ENCODE measurements at places on chromosomes 11 and 22.
A peak's percentile ranks its signal among the peaks of the same experiment; 100 is the strongest.

- no peak for DNase-seq
Measured at GRCh38 chr22:19765477-19766239, 5.1 kb downstream of the TBX1 start.

DNA sequence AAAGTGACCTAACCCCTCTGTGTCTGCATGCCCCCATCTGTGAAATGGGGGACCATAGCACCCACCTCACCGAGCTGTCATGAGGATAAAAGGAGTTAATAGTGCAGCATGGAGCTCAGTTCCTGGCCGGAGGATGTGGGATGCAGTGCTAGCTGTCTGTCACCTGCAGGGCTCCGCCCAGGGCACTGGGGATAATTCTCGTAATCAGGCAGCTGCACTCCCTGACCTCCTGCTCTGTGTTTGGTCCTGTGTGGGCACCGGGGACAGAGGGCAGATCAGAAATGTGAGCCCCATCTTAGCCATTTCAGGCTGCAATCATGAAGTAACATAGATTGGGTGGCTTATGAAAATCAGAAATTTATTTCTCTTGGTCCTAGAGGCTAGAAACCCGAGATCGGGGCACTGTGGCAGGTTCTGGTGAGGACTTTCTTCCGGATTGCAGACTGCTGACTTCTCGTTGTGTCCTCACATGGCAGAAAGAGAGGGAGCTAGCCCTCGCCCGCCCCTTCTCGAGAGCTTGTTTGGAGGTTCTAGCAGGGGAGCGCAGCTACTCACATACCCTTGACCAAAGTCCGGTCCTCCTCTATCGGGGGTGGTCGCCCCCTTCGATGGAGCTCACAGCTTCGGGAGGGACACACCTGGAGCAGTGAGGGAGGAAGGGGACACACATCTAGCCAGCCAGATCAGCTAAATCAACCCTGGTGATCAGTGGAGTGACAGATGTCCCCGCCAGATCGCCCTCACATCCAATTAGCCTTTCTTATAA lies 3.2 kb downstream of the KCTD17 start:
- no peak for DNase-seq

GRCh38 chr11:83392556-83392955 lies 106.4 kb upstream of the CCDC90B start:
- DNase-seq: no peak

DNA sequence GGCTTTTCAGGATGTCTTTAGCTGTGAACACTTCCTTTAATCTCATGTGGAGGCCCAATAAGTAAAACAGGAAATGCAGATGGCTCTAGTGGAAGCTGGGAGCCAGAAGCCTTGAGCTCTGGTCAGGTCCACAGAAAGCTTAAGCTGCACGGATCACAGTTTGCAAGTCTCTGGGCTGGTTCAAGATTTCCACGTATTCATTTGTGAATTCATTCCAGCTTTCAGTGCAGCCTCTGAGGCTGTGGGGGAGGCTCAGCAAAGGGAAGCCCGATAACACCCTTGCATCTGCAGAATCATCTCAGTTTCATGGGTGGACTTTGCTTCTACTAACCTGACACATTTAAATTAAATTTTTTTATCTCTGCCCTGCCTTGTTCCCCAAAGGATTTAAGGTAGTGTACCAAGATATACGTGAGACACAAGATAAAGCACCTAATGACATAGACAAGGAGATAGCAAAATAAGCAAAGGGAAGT lies 65.6 kb downstream of the ISX start:
- DNase-seq: no peak

- DNase-seq: no peak
Measured at GRCh38 chr11:131591051-131591461, 220.6 kb downstream of the NTM start.

DNA sequence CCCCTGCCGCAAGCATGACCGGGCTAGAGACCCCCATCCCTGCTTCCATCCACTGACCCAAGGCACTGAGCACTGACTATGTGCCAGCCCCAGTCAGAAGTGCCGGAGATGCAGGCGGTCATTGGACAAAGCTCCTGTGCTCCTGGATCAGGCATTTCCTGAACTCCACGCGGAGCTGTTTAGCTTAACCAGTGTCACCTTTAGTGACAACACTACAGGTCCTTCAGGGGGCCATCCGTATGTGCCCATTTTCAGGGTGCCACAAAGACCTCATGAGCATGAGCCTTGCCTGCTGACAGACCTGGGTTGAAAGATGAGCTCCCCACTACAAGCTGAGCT lies 63.0 kb upstream of the FGF3 start:
- no peak for DNase-seq

DNA sequence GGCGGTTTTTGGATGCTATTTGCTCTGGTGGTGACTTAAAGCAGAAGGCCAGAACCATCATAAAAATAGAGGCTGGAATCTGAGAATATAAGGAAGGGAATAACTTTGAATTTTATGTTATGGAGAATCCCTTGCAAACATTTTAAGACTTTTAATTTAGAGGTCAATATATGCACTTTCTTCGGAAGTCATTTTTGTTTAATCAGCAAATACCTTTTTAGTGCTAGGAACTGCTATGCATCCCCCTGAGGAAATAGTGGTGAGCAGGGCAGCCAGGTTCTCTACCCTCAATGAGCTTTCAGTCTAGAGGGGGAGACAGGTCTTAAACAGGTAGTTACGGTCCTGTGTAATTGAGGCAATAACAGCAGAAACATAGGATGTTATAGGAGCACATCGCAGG lies 266.5 kb upstream of the MPPED2 start:
- no peak for DNase-seq

DNA sequence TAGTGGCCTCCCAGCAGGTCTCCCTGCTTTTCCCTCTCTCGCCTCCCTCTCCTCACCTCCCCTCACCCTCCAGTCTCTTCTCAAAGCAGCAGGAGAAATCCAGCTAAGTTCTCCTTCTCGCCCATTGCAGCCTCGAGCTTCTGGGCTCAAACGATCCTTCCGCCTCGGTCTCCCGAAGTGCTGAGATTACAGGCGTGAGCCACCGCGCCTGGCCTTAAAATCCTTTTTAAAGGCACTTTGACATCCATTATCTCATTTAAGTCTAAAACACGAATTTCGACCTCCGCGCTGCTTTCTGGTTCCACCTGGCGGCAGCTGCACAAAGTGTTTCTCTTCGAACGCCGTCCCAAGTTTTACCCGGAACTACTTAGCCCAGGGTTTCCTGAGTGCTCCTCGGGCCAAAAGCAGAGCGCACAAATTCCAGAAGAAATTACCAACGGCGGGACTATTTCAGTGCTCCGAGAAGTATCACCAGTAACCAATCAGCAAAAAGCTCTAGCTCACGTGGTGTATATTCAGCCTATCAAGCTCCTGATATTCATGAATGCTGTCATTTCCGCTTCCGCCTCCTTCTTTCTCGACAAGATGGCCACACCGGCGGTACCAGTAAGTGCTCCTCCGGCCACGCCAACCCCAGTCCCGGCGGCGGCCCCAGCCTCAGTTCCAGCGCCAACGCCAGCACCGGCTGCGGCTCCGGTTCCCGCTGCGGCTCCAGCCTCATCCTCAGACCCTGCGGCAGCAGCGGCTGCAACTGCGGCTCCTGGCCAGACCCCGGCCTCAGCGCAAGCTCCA lies at the start of gene EIF3F:
Gene EIF3F, plus strand, starts transcription at position 570 of the 792 bp plus-strand sequence. Its CDS starts 16 bp downstream, at position 586.
- DNase-seq: peak; percentile 79

DNA sequence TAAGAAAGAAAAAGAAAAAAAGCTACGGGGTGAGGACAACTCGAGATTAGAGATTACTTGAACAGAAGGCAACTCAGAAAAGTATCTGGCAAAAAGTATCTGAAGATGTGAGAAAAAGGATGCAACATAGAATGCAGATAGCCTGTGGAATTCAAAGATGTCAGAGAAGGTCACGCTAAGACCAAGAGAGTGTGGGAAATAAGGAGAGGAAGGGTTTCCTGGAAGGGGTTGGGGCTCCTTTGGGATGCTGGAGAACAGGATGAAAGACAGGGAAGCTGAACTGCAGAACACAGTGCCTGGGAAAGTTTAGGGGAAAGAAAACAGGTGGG lies 1.2 kb downstream of the GUCY1A2 start:
- DNase-seq: no peak

DNA sequence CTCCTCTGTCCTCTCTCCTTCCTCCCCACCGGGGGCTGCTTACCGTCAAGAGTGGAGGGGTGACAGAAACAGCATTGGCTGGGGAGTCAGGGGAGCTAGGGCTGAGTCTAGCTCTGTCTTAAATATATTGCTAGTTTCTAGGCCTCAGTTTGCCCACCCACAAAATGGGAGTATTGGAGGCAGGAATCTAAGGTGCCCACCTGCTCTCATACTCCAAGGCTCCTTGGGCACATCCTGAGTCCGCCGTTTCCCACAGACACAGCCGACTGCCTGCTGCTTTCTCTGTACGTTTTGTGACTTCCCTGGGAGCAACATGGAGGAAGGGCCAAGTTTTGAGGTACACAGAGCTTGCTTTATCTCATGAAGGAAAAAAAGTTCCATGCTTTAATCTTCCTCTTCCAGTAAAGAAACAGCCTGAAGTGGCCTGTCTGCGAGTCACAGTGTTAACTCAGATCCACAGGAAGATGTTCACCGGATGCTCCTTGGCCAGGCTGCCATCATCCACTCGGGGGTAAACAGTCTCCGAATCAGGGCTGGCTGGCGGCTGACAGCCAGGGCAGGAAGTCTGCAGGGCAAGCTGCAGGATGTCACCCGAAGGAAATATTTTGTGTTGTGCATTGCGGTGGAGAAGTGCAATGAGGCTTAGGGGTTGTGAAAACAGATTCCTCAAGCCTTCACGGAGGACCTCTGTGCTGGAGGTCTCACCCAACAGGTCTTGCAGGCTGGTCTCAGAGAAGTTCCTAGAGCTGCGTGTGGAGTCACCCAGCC lies 11.0 kb upstream of the CERK start:
- no peak for DNase-seq

DNA sequence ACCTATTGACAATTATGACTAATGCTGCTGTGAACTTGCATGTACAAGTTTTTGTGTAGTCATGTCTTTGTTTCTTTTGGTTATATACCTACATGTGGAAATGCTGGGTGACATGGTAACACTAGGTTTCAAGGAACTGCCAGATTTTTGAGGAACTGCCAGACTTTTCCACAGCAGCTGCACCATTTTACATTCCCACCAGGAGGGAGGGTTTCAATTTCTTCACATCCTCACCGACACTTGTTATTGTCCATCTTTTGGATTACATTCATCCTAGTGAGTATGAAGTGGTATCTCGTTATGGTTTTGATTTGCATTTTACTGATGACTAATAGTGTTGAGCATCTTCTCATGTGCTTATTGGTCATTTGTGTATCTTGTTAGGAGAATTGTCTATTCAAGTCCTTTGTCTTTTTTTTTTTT lies 13.3 kb downstream of the CLDN5 start:
- DNase-seq: no peak

GRCh38 chr11:69684651-69685050 lies 9.5 kb upstream of the LTO1 start:
- DNase-seq: no peak

- DNase-seq: no peak
Measured at GRCh38 chr22:42300259-42301076, 30.0 kb upstream of the TCF20 start.

GRCh38 chr11:62400760-62401159 lies 18.1 kb upstream of the SCGB1A1 start:
- DNase-seq: no peak

DNA sequence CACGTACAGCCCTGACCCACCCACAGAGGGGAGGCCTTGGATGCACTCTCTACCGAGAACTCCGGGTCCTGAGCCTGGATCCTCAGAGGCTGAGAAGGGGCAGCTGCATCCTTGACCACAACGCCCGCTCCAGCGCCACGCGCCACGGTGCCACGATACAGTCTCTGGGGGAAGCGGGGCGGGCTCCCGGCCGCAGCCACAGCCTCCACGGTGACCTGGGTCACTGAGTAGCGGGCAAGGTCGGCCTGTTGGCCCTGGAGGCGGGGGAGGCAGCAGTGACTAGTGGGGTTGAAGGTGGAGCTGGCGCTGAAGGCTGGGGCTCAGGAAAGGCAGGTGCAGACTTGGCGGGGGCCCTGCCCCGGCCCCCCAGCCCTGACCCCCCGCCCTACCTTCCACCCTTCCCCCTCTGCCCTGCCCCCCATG lies 3.9 kb upstream of the IRF7 start:
- DNase-seq: no peak

DNA sequence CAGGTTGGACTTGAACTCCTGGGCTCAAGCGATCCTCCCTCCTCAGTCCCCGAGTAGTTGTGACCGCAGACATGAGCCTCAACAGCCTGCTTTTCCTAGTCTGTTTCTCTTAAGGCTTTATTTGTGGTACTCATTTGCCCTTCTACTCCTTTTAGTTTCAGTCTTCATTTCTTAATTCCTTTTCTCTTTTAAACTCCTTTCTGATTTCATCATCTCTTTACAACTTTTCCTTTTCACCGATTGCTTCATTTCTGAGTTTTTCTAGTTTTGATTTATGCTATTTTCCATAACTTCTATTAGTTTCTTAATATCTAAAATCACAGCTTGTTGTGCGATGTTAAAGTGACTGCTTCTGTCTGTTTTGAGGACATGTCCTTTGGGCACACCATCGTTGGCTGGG lies 17.3 kb upstream of the MRGPRF start:
- no peak for DNase-seq

DNA sequence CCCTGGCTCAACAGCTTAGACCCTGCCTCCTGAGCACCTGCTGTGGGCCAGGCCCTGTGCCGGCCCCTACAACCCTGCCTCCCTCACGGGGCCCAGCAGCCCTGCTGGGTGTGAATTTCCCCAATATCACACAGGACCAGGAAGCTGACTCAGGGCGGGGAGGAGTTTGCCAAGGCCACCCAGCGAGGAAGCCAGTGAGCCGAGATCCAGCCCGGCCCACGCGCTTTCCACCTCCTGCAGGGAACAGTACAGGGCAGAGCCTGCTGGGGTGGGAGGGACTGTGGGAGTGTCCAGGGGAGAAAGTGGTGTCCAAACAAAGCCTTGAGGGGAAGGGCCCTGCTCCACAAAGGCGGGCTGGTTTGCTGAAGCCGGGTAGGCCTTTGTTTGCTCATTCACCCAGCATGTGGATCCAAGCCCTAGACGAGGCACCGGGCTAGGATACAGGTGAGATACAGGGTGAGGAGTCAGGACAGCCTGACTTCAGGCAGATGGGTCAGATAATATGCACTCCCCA lies 26.8 kb downstream of the RPL3 start:
- peak; percentile 65 for DNase-seq

DNA sequence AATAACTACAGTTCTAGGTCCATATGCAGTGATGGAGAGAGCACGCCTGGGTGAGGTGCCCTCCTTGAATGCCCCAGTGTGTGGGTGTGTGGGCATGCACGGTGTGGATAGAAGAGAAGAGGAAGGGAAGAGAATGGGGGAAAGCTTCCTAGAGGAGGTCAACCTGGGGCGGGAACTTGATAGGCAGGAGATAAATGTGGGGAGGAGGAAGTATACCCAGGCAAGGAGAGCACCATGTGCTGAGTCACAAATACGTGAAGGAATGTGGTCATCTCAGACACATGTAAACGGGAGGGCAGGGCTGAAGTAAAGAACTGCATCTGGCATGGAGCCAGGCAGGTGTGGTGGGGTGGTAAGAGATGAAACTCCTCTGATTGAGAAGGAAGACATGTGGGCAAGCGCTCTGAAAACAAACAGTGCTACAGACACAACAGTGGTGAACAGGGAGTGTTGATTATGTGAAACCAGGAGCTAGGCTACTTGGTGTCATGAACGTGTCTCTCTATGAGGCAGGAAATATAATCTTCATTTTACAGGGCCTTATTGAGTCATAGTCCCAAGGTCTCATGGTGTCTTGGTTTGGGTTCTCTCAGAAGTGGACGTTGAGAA lies 61.5 kb upstream of the EED start:
- no peak for DNase-seq

- DNase-seq: no peak
Measured at GRCh38 chr11:3106736-3107524, 49.7 kb upstream of the CARS1 start.

GRCh38 chr11:125463590-125464269 lies 32.3 kb downstream of the FEZ1 start:
- no peak for DNase-seq
